ENCODE measurements at places on chromosomes 6 and 20.

- DNase-seq = no peak
Measured at GRCh38 chr6:47238456-47238995, 71.2 kb downstream of the TNFRSF21 start.

DNA sequence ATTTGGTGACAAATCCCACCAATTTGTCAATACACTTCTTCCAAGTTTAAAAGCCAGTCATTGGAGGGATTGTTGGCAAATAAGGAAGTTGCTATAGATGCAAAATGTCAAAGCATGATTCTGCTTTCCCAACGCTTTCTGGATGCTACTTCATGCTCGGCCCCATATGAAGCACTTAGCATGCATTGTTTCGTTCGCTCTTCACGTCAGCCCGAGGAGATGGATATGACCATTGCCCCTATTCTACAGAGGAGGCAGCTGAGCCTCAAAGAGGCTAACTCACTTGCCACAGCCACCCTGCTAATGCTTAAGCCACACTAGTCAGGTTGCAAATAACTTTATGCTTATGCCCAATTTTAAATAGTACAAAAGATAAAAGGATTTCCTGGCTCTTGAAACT is 2.8 kb upstream of the NXT1 start:
- no peak for DNase-seq

DNA sequence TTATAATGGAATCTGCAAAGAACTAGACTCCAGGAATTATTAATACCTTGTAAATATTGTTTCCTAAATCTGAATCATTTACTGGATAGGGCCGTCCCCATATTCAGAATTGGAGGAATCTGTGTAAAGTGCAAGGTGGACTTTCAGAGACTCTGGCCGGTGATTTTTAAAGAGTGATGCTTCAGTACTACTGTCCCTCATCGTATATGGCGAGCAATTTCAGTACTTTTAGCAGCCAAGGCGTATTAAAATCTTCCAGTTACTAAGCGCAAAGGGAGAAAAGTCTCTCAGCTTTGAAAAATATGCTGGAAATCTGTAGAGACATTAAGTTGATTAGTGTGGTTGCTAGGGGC is 483 bp downstream of the SMIM26 start:
- DNase-seq = no peak

DNA sequence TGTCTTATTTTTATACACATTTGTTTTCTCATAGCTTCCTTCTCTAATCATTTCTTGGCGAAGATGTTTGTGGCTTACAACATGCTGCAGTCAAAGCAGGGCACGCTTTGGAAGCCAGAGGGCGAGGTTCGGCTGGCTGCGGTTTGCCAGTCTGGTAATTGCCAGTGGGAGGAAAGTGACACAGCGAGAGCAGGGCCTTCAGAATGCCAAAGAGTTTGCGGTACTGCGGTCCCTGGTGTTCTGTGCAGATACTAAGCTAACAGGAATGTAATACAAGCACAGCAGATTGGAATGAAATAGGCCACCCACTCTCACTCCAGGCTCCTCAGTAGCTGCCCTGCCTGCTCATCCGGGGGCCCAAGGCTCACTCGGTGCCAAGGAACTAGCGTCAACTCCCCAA is 58.7 kb upstream of the TGM3 start:
- peak; percentile 0 for DNase-seq

DNA sequence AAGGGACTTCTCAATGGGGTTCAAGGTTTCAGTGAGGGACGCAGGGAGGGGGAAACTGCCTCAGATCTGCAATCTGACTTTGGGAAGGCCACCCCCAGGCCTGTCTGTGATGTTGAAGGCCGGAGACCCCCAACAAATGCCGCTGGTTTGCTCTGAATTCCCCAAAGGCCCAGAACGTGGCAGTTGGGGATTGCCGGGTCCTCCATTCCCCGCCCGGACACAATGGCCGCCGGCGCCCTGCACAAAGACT is 326 bp upstream of the BCL2L1 start:
- DNase-seq = no peak

GRCh38 chr20:57047281-57048026 is 219.0 kb downstream of the BMP7 start:
- no peak for DNase-seq

GRCh38 chr6:90397929-90398674 is 101.5 kb upstream of the BACH2 start:
- no peak for DNase-seq

- DNase-seq = peak; percentile 60
Measured at GRCh38 chr6:137707590-137708360, 159.3 kb upstream of the TNFAIP3 start.

GRCh38 chr6:170088582-170088955 is 202.3 kb downstream of the DLL1 start:
- DNase-seq = no peak

- no peak for DNase-seq
Measured at GRCh38 chr6:141077355-141078333, 1055.1 kb upstream of the GJE1 start.

DNA sequence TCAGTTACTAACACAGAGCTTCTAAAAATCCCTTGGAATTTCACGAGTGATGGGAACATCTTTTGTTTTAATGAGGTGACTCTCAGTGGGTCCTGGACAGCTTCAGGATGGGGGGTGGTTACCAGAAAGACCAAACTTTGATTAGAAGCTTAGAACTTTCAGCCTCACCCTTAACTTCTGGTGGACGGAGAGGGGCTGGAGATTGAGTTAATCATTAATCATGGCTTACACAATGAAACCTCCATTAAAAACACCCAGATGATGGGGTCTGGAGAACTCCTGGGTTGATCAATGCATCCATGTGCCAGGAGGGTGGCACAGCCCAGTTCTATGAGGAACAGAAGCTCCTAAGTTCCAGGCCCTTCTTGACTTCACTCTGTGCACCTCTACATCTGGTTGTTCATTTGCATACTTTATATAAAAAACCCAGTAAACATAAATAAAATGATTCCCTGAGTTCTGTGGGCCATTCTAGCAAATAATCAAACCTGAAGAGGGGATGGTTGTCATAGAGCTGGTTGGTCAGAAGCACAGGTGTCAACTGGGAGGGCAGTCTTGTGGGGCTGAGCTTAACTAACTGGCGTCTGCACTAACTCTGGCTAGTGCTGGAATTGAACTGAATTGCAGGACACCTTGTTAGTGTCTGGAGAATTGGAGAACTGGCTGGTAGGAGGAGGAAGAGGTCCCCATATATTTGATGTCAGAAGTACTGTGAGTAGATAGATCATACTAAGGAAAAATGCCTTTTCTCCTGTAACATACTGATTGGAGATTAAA is 10.3 kb downstream of the RMND1 start:
- DNase-seq = no peak

- peak; percentile 20 for DNase-seq
Measured at GRCh38 chr6:38443352-38444144, 196.2 kb downstream of the BTBD9 start.

DNA sequence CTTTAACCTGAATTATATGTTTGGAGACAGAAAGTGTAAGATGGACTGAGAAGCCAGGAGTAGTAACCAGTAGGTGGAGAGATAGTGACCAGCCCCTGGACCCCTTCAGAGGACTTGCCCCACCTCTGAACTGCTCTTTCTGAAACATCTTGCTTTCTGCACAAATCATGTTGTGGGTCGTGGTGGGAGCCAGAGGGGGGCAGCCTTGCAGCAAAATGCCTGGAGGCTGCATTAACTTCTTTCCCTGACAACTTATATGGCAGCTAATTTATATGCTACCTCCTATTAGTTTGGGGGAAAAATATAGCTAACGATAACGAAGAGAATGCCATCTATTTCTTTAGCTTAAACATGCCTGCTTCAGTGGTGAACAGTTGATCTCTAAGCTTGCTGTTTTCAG is 859.8 kb downstream of the MAFB start:
- DNase-seq = no peak

GRCh38 chr20:1875762-1876161 is 19.4 kb upstream of the SIRPA start:
- no peak for DNase-seq

DNA sequence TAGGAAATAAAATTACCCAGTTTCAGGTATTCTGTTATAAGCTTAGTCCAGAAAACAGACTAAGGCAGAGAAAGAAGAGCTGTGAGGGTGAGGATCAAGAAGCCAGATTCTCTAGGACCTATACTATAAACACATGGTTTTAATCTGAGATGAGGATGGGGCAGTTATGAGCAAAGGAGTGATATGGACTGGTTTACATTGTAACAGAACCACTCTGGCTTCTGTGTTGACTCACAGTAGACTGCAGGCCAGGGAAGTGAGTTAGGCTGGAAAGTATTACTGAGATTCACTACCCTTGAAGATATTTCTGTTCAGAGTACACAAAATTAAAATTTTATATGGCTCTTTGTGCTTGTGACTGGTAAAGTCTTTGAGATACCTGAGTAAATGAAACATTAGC is 3.2 kb upstream of the RWDD1 start:
- DNase-seq = no peak

- no peak for DNase-seq
Measured at GRCh38 chr20:49052334-49052733, 6.2 kb downstream of the CSE1L start.

DNA sequence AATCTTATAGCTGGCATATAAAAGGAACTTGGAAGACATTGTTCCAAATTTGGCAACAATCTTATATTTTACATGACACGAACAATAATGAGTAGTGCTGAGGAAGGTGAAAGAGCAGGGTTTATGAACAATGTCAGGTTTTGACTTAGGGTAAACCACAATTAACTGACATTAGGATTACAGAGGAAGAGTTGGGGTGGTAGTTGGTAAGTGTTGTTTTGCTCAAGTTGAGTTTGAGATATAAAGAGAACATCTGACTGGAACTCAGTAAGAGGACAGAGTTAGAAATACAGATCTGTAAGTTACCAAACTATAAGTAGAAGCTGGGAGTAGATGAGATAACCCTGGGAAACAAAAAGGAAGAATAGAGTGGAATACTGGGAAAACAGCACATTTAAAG is 15.1 kb downstream of the RTN4IP1 start:
- no peak for DNase-seq

DNA sequence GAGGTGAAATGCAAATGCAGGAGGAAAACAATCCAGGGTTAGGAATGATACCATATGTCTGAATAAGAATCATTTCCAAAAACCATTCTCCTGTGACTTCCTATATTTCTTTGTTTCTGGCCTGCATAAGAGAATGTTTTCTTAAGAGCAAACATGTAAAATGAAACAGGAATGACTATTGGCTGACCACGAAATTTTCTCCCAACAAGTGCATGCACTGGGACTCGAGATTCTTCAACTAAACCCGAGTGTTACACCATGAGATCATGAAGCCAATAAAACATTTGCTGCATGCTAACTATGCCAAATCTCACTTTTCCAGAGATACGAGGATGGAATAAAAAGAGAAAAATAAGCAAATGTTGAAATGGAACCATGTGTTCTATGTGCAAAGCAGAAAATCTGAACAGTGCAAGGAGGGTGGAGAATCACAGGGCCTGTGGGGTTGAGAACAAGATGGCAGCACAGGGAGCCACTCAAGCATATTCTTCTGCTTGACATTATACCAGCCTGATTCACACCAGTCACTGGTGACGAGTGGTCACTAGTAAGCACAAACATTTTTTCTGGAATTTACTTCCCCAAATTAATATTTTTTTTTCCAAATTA is 212.2 kb upstream of the FOXA2 start:
- no peak for DNase-seq

- peak; percentile 38 for DNase-seq
Measured at GRCh38 chr6:21593927-21594415, 420 bp downstream of the SOX4 start.

DNA sequence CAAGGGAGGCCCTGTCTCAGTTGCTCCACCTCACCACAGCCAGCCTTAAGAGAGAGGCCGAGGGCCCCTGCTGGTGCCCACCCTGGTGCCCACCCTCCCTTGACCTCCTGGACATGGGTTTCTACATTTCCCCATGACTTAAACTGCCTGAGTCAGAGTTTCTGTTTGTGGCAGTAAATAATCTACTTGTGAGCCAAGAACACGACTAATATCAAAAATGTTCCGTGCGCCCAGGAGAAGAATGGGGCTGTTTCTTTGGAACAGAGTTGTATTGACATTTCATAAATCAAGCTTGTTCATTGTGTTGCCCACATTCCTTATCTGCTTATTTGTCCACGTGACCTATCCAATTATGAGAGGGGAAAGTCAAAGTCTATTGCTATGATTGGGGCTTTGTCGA is 143.5 kb downstream of the ANKRD60 start:
- no peak for DNase-seq

DNA sequence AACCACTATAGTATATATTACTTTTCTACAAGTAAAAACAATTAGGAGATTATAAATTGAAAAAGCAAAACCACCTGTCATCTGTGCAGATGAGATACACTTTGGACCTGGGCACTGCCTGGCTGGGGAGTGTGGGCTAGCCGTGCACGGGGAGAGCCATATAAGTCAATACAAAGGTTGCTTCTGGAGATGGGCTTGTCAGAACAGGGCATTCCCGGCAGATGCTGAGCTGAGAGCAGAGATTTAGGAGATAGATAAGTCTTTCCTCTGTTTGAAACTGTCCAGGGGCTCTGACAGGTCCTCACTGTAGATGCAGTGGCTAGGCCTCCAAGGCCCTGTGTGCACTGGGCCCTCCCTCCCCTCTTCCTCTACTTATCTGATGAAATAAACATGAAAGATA is 34.5 kb downstream of the CD164 start:
- DNase-seq = no peak

DNA sequence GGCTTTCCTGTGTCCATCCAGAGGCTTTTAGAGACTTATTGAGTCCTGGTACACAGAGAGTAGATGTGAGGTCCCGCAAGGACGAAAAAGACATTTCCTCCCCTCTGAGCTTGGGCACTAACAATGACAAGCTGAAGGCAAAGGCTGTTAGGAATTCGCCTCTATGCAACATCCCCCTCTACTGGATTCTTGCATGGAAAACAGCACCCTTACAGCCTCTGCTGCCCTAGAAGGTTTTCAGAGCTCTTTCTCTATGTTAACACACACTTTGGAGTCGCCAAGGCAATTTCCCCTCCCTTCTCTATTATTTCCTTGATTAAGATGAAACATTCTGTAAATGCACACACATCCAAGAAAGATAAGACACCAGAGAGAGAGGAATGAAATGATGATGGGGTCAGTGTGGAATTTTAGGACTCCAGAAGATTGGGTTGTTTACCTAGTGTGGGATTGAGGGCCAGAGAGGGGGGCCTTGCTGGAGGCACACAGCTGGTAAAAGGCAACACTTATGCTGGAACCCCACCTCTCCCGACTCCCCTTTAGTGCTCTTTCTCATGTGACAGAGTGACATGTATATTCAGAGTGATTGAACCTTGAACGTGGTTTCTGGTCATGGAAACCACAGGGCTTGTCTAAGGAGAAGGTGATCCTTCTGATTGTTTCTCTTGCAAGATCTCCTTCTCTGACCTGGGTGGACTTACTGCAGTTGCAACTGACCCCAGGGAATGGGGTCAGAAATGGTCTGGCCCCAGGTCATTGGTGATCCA is 300.7 kb downstream of the CLIC5 start:
- DNase-seq = peak; percentile 86

GRCh38 chr6:123804014-123804786 is 535 bp downstream of the NKAIN2 start:
- DNase-seq = peak; percentile 41

- DNase-seq = no peak
Measured at GRCh38 chr6:44353336-44353735, 10.9 kb downstream of the SPATS1 start.

GRCh38 chr6:111980971-111981840 is 72.7 kb upstream of the CCN6 start:
- DNase-seq = no peak
